RCC 7860 (cell line): ENCODE measurements at places on chromosomes 5 and 9.

- DNase-seq = no peak
Observed at GRCh38 chr5:104050436-104050835, 487.8 kb upstream of the NUDT12 start.

- DNase-seq = no peak
Observed at GRCh38 chr5:83038924-83039323, 38.3 kb downstream of the TMEM167A start.

GRCh38 chr5:73300337-73301207 lies 127.6 kb downstream of the TMEM174 start:
- no peak for DNase-seq

DNA sequence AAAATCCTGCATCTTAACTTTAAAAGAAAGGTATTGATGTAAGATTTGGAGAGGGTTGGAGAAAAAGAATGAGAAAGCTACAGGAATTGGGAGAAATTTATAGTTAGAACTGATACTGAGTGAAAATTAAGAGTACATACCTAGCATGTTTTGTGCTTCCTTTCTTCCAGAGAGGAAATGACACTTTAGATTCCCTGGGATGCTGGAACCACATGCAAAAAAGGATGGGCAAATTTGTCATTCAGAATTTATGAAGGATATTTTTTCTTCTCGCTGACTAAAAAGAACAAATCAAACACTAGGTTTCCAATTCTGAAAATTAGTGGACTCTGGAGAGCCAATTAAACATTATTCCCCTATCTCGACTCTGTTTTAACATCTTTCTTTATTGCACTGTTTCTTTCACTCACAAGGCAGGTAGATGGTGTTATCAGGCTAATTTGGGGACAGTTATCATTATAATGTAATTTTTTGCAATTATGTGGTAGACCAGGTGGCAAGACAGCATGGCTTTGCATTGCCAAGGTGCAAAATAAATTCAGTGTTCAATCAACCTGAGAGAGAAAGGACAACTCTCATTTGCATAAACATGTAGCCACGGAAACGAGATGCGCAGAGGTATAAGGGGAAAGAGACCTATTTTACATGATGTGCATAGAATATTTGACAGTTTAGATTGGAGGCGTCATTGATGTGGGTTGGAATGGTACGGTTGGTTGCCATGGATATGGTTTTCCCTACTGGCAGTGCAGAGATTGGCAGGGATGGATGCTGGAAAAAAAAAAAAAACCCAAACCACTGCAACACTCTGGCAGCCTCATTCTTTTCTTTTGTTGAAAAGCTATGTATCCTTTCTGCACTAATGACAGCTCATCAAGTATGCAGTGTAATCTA lies 320.4 kb upstream of the CCNH start:
- no peak for DNase-seq

- DNase-seq = no peak
Observed at GRCh38 chr9:101254733-101255433, 129.9 kb downstream of the BAAT start.

DNA sequence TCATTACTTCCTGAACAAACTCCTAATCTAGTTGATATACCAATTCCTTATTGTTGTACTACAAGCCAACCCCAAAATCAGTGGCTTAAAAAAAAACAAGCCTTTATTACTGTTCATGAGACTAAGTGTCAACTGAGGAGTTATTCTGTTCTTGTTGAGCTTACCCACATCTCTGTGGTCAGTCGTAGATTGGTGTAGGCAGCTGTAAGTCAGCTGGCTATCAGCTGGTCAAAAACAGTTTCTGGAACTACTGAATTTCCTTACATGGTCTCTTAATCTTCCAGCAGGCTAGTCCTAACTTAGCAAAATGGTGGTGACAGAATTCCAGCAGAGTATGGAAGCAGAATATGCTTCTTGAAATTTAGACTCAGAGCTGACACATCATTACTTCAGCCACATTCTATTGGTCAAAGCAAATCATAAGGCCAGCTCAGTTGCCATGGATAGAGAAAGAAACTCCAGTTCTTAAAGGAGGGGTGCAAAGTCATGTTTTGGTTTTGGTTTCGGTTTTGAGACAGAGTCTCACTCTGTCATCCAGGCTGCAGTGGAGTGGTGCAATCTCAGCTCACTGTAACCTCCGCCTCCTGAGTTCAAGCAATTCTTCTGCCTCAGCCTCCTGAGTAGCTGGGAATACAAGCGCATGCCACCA lies 386.1 kb upstream of the MPDZ start:
- peak; percentile 40 for DNase-seq

DNA sequence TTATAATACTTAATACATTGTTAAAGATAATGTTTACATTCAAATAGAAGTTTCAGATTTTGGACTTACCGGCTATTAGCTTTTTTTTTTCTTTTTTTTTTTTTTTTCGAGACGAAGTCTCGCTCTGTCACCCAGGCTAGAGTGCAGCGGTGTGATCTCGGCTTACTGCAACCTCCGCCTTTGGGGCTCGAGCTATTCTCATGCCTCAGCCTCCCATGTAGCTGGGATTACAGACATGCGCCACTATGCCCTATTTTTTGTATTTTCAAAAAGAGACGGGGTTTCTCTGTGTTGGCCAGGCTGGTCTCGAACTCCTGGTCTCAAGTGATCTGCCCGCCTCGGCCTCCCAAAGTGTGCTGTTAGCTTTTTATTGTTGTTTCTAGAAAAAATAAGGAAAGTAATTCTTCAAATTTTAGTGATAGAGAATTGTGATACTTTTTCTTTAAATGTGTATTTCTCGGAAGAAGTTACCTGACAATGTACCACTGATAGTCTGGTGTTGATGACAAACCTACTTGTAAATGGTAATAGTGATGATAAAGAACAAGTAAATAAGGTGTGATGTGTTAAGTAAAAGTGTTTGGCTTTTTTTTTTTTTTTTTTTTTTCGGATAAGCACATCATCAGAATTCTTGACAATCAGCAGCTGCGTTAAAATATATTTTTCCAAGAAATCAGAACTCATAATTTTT lies 2.7 kb downstream of the CDC42SE2 start:
- no peak for DNase-seq
